NB4 (cell line): ENCODE measurements at places on chromosomes 2 and 18.

DNA sequence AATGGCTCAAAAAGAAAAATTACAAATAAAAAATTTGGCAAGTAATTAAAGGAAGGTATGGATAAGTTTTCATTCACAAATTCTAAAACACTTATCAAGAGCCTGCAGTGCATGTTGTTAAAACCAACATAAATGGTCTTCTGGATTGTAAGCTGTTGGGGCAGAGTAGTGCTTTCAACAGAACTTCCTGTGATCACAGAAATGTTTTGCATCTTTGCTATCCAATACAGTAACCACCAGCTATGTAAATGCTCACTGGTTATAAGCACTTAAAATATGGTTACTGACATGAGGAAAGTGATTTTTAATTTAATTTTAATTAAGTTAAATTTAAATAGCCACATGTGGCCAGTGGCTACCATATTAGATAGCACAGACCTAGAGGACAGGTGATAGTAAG, 133.1 kb downstream of the NBAS start:
- no peak for DNase-seq

- no peak for DNase-seq
Observed at GRCh38 chr2:100208141-100208770, 65.9 kb upstream of the AFF3 start.

DNA sequence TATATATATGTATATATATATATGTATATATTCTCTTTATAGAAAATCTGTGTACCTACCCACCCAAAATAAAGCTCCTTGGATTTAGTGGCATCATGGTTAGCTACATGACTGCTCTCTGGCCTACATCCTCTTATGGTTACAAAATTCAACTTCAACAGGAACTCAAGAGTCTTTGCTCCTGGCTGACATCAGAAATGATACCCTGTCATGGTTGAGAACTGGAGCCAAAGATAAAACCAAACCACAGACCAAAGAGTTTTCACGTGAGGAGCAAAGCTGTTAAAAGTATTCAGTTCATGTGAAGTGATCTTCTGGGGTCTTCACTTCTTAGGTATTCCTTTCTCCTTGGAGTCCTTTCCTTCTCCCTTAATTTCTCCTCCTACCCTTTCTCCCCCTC, 476.3 kb downstream of the SOX11 start:
- DNase-seq, result no peak

- DNase-seq, result peak; percentile 46
Observed at GRCh38 chr2:136210455-136210805, 92.5 kb upstream of the CXCR4 start.
